NCI-H1930 (cell line): ENCODE measurements at places on chromosomes 12 and 14.

- DNase-seq = no peak
Measured at GRCh38 chr12:14946861-14947260, 8.5 kb upstream of the ERP27 start.

GRCh38 chr12:86367137-86367536 lies 110.9 kb upstream of the MGAT4C start:
- DNase-seq = no peak

DNA sequence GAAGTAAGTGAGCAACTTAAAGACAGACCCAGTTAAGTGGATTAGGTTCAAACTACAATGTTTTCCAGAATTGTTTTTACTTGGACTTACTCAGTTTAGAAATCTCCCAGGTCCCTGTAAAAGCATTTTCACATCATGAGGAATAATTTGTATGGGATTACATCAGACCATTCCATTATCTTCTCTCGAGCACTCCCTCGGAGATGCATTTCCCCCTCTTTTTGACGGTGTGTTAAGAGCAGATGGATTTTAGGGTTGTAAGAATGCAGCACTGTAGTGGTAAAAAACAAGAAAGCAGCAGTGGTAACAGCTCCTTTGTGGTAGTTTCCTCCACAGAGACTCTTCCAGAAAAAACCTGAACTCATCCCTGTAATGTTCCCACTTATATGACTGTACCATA lies 488.4 kb downstream of the BCAT1 start:
- DNase-seq = no peak

- DNase-seq = no peak
Measured at GRCh38 chr14:68317239-68317638, 475.6 kb downstream of the ZFP36L1 start.

DNA sequence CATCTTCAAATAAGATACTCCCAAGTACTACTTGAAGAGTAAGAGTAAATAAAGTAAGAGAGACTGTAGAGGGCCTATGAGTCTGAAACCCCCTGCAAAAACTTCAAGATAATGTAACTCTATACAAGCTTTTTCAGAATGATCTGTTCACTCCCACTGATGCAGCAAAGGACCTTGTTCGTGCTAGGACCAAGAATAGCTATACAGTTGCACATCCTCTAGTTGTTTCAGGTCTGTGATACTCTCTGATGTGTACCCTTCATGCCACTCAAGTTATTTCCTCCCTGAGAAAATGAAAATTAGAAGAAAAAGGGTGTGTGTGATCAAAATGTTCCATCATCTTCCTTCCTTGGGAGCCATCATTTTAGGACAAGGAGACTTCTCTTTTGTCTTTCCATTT lies 204.4 kb downstream of the ALX1 start:
- no peak for DNase-seq

DNA sequence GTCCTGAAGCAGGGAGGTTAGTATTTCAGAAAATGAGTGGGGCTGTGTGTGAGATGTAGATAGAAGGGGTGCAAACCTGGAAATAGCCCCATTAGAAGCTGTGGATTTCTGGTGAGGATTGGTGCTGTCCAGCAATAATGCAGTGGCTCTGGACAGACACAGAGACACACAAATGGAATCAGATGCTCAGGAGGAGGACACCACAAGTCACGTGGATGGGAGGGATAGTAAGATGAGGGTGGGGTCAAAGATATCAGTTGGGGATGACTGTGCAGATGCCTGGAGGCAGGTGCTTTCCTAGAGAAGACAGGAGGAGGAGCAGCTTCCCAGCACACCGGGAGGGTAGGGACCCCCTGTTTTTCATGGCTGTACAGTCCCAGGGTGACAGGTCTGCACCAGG lies 136.5 kb downstream of the PLXNC1 start:
- no peak for DNase-seq

DNA sequence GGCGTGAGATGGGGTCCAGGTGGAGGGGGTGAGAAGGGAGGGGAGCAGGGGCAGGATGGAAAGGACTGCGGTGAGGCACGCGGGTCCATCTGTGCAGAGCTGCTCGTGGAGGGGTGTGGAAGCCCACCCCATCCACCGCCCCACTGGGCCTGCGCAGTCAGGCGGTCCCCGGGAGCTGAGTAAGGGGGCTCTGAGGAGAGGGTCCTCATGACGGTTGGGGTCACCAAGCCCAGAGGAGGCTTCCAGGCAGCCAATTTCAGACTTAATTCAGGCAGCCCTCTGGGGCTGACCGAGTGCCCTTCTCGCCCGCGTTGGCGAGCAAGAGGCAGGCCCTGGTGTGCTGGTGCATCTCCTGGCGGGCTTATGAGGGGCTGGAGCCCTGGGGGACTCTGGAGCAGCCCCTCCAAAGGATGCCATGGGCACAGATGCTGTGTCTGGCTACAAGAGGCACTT lies 115.5 kb downstream of the KIF26A start:
- DNase-seq = no peak

DNA sequence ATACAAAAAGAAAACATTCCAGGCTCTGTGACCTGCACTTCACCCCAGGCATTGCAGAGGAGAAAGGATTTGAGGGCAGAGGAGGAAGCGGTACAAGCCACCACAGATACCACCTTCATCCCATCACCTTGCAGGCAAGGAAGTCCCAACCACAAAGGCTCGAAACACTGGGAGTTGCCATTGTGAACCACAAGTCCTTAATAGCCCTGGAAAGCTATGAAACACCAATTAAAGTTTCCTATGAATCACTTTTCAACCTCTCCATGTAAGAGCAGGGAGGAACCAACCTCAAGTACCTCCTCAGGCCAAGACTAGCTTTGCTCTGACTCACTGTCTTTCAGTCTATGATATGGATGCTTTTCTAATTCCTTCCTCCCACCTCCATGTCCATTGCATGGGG lies 27.0 kb downstream of the MAP3K9 start:
- no peak for DNase-seq

DNA sequence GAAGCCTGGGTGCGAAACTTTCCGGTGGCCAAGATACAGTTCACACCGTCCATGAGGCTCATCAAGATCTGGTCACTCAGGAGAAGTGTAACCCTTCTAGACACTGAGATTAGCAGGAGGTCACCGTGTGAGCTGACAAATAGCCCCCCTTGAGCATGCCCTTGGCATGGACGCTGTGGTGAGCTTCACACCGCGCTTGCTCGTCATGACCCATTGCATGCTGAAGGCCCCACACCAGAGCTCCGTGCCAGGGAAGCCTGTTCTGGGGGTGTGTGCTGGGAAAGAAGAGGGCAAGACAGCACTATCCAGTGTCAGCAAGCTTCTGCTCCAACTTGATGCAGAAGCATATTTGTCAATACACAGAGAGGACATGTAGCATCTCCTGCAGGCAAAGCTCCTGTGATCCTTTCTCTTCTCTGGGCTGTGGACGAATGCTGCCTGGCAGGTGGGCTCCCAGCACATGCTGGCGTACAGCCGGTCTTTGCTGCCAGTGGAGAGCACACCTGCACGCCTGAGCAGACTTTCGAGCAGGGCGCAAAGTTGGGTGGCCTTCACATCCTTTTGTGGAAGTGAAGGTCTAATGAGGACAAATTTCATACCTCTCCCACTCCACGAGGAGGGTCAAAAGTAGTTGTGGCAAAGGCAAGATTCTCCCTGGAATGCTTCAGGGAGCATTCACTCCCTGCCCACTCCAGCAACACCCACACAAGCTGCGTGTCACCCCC lies 126.9 kb upstream of the FKBP4 start:
- DNase-seq = no peak

- DNase-seq = no peak
Measured at GRCh38 chr12:100956311-100956852, 161.8 kb downstream of the ANO4 start.
